ENCODE measurements at places on chromosomes 11 and 22.
A peak's percentile ranks its signal among the peaks of the same experiment; 100 is the strongest.

GRCh38 chr11:6604790-6605189 lies 1.2 kb downstream of the ILK start:
- DNase-seq = no peak

DNA sequence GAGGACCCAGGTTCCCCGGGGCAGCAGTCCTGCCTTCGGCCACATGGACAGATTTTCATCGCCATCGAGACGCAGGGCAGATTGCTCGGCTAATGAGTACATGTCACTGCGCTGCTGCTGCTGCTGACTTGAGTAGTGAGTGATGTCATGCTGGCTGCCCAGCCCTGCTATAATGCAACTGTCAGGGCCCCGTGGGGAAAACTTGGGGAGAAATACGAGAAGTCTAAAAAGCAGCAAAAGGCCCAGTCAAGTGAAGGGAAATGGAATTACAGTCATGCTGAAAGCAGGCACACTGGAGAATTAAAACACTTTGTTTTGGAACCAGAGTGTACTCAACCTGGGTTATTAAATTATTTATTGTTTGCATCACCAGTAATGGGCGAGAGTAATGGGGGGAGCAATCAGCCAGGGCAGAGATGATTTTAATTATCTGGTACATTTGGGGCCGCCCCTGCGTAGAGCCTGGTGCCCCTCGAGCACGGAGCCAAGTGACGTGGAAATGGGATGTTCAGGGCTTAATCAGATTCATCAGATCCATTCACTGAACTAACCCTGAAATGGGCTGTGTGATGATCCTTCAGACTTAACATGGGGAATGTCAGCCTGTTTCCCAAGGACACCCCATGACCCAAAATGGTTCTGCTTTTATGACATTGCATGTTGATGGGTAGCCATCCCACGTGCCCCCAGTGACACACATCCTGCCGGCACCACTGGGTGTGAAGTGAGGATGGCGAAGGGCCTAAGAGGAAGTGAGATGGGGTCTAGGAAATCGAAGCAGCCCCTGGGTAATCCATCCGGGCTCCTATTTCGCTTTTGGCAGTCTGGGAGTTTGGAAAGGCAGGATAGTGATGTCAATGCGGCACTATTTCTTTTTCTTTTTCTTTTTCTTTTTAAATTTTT lies 241.6 kb upstream of the CADM1 start:
- no peak for DNase-seq

DNA sequence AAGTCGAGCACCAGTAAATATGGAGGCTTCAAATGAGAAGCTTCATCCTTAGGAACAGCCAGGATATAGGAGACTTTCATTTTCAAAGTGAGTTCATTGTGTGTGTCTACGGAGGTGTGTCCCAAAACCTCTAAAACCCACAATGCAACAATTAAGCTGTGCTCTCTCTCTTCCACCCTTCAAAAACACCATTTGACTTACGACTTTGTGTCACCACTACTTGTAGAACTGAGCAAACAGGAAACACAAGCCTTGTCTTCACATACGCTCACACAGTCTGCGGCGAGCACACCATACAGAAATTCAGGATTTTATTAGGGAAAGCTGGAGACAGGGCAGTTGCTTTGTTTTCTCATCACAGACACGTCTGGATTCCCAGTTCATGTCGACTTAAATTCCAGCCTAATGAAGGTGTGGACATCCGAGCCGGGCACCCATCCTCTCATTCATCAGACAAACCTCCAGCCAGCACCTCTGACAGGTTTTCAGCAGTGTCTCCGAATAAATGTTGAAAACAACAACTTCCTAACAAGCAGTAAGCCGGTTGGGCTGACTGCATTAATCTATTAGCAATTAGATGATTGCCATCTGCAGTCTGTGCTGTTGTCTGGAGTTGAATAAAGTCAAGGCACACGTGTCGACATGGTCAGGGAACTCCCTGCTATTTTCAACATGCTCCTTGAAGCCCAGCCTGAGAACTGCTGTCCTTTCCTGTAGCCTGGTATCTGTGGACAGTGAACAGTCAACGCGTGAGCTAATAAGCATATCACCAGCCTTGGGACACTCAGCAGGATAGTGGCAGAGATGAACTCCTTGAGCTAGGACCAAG lies 1411.1 kb downstream of the BRD1 start:
- no peak for DNase-seq

DNA sequence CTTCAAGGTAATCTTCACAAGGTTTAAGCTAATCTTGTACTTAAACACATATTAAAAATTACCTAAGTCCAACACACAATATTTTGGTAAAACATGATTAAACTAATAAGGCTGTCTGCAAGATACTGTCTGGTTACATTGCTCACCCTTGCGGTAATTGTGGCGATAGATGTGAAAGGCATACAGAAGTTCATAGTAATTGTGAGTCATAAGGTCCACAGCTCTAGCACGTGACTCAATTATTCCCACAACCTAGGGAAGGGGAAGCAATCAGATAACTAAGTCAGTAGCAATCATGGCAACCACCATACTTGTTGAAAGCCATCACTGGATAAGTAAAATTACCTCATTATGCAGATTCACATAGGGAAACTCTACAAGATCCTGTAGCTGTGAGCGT lies 30.5 kb upstream of the FNBP4 start:
- peak; percentile 17 for DNase-seq

- DNase-seq = no peak
Observed at GRCh38 chr22:39517470-39517869, 2.9 kb upstream of the ATF4 start.

DNA sequence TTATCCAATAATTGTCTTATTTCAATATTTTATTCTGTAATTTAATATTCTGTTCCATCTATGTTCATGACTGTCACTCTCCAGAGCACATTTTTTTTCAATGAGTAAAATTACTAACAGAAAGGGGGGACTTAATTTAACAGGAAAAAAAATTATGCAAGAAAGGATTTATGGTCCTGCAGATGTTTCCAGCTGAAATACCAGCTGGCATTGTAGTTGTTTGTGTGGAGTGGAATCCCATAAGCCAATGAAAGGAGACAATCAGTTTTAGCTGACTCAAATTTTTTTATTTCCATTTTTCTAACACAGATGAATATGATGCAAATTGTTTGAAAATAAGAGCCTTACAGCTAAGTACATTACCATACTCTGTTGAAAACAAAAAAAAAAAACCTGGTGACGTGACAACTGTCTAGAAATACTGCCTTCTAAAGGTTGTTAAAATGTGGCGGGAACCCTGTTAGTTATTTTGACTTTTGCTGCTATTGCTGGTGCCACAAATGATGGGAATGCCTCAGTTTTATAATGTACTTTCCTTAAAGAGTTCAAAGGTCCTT lies 389.1 kb downstream of the ETS1 start:
- DNase-seq = no peak

DNA sequence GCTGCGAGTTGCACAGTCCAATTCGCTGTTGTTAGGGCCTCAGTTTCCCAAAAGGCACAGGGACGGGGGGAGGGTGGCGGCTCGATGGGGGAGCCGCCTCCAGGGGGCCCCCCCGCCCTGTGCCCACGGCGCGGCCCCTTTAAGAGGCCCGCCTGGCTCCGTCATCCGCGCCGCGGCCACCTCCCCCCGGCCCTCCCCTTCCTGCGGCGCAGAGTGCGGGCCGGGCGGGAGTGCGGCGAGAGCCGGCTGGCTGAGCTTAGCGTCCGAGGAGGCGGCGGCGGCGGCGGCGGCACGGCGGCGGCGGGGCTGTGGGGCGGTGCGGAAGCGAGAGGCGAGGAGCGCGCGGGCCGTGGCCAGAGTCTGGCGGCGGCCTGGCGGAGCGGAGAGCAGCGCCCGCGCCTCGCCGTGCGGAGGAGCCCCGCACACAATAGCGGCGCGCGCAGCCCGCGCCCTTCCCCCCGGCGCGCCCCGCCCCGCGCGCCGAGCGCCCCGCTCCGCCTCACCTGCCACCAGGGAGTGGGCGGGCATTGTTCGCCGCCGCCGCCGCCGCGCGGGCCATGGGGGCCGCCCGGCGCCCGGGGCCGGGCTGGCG lies at the start of gene BCR:
BCR (plus strand) TSS at position 209 of the 592 bp plus-strand sequence. CDS start 452 bp downstream, outside the sequence.
- no peak for DNase-seq

DNA sequence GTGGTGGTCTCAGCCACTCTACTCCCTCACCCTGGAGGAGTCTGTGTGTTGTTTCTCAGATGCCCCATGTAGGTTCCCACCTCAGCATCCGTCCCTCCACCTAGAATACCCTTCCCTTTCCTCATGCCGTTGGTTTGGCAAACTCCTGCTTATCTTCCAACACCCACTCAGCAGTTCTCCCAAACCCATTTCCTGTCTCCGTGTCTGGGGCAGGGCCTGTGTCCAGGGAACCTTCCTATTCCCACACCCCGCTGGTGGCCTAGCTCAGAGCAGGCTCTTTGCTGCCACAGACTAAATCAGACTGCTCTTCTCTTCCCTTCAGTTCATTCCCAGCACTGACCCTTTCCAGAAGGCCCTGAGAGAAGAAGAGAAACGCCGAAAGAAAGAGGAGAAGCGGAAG lies 7.5 kb upstream of the SREBF2 start:
- DNase-seq = no peak
